ENCODE measurements at places on chromosomes 4 and X.

- DNase-seq, result no peak
Observed at GRCh38 chr4:109174224-109174953, 128.1 kb downstream of the COL25A1 start.

DNA sequence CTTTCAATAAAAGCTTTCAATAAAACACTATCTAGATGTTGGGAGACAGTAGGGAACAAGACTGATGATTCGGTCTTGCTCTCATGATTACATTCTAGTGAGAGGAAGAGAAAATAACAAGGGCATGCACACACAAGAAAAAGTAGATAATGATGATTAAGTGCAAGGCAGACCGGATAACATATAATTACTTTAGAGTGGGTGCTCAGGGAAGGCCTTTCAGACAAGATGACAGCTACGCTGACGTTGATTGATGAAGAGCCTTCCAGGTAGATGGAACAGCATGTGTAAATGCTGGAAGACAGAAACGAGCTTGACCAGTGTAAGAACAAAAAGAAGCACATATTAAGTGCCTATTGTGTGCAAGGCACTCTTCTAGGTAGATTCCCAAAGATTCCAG, 43.4 kb downstream of the TXK start:
- DNase-seq, result no peak

DNA sequence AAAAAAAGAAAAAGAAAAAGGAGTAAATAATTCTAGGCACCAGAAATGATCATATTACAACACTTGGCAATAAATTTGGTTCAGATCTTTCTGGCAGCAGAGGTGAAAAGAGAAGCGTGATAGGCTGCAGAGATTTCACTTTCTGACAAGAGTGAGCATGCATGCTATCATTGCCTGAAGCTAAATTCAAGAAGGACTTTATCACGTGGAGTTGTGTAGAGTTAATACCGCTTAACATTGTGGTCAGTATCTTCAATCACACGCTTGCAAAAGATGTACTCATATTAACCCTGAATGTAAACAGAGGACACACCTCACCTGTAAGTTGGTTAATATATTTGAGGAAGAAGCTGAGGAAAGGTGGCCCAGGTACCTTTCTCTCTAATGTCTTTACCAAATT, 31.4 kb upstream of the RBPJ start:
- DNase-seq, result no peak

- no peak for DNase-seq
Observed at GRCh38 chrX:150411656-150412055, 48.5 kb downstream of the MAMLD1 start.

- no peak for DNase-seq
Observed at GRCh38 chr4:108742451-108743420, 20.1 kb downstream of the ETNPPL start.

GRCh38 chr4:107066621-107067020, 30.5 kb upstream of the DKK2 start:
- no peak for DNase-seq

GRCh38 chr4:12139296-12139695, 710.6 kb upstream of the HS3ST1 start:
- no peak for DNase-seq

DNA sequence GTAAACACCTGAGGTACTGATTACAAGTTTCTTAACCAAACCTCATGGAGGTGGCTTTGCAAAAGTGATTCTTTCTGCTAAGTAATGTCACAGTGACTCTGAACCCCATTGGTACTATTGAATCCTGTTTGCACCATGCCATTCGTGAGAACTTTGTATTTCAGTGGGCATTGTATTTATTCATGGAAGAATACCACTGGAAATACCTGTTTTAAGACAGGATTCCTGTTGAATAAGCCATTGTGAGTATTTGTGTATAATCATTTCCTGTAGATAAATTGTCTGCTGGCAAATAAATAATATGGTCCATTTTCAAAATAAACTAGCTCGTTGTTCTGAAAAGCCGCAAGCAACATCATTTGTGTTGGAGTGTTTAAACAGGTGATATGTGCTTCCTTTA, 136.4 kb upstream of the GUCY1A1 start:
- DNase-seq, result no peak

DNA sequence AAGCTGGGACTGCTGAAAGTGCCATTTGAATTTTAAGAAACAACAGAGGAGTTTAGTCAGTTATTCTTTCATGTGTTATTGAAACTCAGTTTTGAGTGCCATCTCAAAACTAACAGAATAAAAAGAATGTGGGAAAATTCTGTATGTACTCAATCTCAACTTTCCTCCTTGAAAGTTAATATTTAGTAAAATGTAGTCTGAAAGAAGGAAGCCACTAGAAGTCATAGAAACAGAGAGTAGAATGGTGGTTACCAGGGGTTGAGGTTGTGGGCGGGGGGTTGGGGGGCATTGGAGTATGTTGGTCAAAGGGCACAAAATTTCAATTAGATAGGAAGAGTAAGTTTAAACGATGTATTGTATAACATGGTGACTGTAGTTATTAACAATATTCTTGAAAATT, 628.3 kb upstream of the MAGEB2 start:
- DNase-seq, result no peak

DNA sequence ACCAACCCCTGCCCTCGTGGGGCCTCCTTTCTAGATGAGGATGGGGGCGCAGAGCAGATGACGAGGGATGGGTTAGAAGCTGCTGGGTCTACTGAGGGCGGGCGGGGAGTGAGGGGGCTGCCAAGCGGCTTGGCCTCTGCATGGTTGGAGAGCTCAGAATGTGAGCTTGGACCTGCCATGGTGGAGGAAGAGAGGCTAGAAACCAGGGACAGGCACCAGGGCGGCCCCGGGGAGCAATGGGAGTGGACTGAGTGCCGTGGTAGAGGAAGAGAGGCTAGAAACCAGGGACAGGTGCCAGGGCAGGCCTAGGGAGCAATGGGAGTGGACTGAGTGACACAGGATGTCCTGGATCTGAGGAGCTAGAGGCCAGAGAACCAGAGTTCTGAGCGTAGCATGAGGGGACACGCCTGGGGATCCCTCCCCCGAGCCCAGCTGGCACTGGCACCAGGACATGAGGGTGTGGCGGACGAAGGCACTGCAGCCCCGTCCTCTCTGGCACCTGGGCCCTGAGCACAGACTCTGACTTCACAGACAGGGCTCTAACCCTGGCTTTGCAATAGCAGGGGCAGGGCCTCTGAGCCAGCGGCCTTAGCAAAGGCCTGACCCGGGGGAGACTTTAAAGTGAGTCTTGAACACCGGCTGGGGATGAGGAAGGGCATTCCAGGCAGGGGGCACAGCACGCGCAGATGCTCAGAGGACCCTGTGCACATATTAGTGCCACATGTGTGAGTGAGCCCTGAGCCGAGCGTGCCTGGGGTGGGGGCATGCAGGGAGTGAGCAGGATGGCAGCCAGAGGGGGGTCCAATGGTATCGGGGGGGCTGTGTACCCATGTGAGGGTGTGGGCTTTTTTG, 214.0 kb upstream of the PSAPL1 start:
- DNase-seq, result no peak

DNA sequence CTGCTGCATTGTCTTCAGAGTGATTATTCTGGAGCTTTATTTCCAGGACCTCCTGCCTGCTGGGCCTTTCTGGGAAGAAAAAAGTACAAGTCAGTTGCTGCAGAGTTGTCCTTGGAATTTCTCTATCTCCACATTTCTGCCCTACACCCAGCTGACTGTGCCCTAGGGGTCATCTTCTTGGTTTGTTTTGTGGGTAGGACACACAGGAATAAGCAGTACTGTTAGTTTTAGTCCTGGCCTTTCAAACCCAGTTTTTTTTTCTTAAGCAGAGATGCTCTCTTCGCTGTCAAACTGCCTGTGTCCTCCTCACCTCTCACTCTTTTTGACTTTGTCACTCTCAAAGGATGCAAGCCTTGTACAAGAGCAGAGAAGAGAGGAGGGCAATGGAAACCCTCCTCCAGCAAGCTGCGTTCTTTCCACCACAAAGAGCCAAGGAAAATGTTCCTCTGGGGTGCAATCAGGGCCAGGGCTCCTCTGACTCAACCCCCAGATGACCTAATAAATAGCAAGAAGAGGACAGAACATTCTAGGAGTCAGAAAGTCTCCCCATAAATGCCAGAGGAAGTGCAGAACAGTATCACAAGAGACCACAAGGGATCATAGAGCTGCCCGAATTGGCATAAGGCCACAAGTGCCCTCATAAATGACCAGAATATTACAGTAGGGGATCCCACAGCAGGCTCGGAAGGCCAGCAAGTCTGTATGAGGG, 186.2 kb downstream of the RCHY1 start:
- DNase-seq, result peak; percentile 60

- DNase-seq, result no peak
Observed at GRCh38 chr4:123236606-123237005, 160.0 kb upstream of the SPRY1 start.

GRCh38 chr4:89829470-89830138, 7.4 kb downstream of the SNCA start:
- no peak for DNase-seq

GRCh38 chr4:39032218-39033085, at the start of gene TMEM156:
Gene TMEM156, minus strand, starts transcription at chr4:39032409. Its CDS starts 96 bp downstream, at chr4:39032313.
- no peak for DNase-seq

DNA sequence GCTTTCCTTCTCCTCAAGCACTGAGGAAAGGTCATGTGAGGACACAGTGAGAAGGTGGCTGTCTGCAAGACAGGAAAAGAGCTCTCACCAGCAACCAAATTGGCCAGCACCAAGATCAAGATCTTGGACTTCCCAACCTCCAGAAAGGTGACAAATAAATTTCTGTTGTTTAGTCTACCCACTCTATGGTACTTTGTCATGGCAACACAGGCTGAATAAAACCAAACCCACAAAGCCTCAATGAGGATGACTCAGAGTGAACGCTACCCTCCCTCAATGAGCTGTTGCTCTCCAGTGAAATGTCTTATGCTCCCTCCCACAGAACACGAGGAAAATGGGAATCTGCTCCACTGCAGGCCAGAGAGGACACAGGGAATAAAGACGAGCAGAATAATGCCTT, 244.1 kb downstream of the RAB28 start:
- no peak for DNase-seq

GRCh38 chr4:128332081-128332480, 44.5 kb upstream of the PGRMC2 start:
- no peak for DNase-seq

DNA sequence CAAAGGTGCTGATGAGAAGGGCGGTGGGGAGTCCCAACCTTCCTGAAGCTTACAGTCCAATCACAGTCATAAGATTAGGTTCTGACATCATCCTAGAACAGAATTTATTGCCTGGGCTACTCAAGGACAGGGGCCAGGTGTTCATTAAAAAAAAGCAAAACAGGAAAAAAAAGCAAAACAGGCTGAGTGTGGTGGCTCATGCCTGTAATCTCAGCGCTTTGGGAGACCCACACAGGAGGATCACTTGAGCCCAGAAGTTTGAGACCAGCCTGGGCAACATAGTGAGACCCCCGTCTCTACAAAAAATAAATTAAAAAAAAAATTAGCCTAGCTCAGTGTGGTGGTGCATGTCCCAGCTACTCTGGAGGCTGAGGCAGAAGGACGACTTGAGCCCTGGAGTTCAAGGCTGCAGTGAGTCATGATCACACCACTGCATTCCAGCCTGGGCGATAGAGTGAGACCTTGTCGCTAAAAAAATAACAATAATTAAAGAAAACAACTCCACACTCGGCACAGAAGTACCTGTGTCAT, 3.0 kb downstream of the RAB9A start:
- no peak for DNase-seq

- DNase-seq, result no peak
Observed at GRCh38 chrX:82748906-82749505, 759.1 kb upstream of the POU3F4 start.

DNA sequence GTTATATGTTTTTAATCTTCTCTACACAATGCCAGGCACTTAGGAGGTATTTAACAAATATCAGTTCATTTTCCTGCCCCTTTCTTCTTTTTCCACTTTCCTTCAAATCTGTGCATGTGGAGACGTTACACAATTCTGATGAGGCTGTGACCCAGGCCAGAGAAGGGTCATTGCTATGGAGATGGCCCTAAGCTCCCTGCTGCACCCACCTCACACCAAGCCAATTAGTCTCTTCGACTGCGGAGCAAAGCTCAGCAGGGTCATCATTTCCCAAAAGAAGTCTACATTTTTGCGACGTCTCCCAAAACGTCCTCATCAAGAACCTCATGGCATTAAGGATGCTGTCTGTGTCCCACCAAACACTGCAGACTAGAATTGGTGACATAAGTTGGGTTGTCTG, 28.9 kb upstream of the VEGFD start:
- DNase-seq, result no peak

DNA sequence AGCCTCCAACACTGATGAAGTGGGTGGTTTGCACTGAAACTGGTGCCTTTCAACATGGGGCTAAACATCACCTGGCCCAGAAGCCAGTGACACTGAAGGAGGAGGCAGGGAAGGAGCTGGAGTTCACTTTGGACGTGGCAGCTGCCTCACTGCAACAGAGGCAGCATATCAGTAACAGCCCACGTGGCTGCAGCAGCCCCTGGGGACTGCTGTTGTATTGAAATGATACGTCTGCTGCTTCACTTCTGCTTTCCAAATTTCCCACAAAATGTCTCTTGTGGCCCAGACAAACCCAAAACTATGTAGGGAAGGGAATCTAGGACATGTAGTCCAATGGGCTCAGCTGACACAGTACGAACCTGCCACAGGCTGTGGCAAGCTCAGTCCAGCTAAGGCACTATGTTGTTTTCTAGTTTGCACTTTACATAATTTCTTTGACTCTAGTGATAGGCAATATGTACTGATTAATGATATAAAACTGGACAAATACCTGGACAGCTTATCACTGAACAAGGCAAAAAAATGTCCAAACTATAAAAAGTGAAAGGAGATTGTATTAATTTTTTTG, 84.7 kb upstream of the RAPGEF2 start:
- peak; percentile 63 for DNase-seq

DNA sequence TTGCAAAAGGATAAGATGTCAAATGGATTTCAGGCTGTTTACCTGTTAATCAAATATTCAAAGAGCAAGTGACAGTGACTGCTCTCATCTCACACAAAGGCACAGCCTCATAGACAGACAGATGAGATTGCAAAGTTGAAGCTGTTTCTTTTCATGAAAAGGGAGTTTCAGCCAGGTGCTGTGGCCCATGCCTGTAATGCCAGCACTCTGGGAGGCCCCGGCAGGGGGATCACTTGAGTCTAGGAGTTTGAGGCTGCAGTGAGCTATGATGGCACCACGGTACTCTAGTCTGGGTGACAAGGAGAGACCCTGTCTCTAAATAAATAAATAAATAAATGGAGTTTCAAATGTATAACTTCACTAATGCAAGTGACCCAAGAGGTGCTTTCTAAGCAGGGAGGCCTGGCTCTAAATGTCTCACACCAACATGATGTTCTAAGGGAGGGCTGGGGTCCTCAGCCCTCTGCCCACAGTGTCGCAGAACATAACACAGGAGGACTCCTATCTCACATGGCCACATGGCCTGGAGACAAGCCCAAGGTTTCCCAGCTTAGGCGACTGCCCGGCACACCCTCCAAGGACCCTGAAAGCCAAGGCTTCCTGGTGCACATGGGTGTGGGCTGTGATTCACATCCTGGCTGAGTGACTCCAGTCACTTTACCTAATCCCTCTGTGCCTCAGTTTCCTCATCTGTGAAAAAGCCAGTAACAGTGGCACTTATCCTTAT, 26.8 kb downstream of the PPP2R2C start:
- DNase-seq, result no peak

- no peak for DNase-seq
Observed at GRCh38 chrX:55167124-55167803, 52.9 kb upstream of the PAGE5 start.

GRCh38 chrX:155313766-155314165, 20.6 kb downstream of the CLIC2 start:
- DNase-seq, result no peak

- DNase-seq, result no peak
Observed at GRCh38 chrX:53263597-53264094, 17.7 kb downstream of the IQSEC2 start.

GRCh38 chr4:109967798-109968520, 55.3 kb downstream of the EGF start:
- DNase-seq, result no peak

All from right cardiac atrium (tissue), 5 donors.